ENCODE measurements at places on chromosomes 2 and 18.

DNA sequence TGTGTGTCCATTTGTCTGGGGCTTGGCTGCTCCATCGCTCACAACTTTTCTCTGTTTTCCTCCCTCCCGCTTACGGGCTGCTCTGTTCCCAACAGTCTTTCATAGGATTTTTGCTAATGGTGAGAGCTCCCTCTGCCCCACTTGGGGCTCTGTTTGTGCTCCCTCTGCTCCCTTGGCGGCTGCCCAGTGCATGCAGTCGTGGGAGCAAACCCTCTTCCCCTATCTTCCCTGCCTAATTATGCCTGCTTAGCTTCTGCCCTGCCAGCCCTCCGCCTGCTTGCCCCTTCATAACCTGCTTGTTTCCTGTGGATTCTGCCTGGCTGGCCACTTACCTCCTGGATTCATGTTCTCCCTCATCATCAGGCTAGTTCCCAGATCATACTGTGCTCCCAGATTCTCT is 6.6 kb upstream of the KRTCAP3 start:
- no peak for DNase-seq

DNA sequence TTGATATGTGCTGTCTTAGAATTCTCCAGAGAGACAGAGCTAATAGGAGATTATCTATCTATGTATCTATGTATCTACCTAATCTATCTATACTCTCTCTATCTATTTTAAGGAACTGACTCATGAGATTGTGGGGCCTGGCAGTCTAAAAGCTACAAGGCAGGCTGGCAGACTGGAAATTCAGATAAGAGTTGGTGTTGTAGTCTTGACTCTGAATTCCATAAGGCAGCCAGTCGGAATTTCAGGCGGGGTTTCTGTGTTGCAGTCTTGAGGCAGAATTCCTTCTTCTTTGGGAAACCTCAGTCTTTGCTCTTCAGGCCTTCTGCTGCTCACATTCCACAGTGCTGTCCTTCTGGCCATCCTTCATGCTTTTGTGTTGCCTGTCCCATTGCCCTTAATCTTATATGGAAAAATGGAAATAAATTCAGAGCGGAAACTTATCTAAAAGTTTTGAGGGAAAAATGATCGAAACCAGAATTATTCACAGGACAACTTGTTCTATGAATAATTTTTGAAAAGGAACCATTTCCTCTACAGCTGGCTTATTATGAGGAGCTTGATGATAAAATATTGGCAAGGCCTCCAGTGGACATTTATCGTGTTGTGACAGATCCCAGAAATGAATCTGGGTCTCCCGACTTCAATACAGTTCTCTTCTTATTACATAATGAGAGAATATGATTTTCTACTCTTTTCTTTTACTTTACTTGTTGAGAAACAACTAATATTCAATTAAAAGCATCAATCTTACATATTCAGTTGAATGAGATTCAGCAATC is 10.8 kb downstream of the IL1RL1 start:
- DNase-seq: no peak

DNA sequence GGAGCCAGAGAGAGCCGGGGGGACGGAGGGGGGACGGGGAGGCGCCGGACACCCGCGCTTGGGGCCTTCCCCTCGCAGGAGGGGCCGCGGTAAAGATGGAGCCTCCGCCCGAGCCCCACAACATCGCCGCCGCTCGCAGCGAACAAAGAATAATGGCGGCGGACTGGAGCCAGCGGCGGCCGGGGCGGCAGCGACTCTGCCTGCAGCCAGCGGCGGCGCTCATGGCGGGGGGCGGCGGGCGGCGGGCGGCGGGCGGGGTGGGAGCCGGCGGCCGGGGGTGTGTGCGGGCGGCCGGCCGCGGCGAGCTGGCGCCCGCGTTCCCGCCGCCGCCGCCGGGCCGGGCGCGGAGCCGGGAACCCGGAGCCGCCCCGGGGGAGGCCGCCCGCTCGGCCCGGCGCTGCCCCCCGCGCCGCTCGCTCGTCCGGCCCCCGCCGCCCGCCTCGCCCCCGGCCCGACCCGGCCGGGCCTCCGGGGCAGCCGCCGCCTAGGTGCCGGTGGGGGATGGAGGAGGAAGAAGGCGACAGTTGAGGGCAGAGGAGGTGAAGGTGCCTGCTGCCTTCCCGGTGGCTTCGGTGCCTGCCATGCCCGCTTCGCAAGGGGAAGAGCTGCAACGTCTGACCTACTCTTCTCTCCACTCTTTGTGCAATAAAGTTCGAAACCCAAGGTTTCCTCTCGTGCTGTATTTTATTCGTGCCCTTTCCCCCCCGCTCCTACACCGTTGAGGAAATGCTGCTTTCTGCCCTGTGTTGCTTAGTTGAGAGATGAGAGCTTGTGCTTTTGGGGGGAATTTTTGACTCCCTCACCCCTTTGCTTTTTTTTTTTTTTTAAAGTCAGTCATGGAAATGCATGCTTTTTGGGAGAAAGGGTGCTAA is 634 bp downstream of the CREB1 start:
- no peak for DNase-seq

GRCh38 chr2:31426096-31426495 is 11.6 kb upstream of the XDH start:
- no peak for DNase-seq

DNA sequence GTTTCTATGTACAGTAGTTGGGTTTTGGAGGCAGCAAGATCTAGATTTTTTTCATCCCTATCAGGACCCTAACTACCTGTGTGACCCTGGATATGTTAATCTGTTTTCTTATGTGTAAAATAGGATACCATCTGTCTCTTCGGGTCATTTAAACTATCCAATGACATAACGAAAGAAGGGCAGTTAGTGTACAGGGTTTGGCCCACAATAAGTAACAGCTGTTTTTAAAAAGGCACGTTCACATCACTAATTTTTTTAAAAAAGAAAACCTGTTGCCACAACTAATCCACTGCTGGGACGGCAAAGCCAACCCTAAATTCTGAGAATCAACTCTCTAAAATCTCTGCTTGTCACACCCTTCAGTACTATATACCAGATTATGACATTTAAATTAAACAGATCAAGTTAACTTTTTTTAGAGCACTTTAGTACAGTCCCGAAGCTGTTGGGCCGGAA is 869 bp downstream of the USP40 start:
- DNase-seq: no peak

DNA sequence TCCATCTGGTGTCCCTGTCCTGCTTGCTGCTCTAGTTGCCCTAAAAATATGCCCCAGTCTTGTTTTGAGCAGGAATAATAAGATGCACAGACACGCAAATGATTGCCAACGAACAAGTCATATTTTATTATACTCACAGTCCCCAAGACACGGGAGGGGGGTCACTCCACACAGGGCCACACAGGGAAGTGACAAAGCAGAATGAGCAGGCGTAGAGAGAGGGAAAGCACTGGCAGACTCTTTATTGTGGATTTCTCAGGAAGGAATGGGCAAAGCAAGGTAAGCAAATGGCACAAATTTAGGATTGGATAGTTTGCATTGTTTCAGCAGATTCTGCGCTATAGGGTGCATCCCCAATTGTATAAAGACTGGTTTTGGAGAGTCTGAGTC is 20.7 kb upstream of the ZDBF2 start:
- no peak for DNase-seq

GRCh38 chr2:239309398-239310245 is 91.2 kb downstream of the HDAC4 start:
- no peak for DNase-seq

DNA sequence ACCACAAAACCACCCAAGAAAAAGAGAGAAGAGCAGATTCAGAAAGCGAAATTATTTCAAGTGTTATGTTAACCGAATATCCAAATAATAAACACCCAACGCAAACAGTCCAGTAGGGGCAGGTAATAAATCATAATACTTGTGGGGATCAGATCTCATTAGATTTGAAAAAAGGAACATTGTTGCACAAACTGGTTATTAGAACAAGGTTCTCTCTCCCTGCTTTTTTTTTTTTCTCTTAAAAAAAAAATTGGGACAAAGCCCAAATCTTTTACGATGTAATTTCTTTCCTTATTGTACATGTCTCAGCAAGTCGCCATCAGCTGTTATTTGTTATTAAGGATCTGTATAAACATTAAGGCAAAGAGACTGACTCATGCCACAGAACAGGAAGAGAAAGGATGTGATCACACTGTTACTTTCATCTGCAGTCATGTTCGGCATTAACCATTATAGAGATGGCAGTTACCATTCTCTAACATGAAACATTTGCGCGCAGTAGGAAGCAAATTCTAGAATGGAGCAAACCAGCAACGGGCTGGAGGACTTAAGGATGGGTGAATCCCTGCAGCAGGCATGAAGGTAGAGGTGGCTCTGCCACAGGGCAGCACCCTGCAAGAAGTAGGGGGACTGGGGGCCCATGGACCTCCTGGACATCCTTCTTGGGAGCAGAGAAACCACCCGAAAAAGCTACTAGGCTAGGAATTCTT is 42.0 kb downstream of the EPHA4 start:
- DNase-seq: no peak

- no peak for DNase-seq
These were observed 55.1 kb upstream of the SIX3 start for GRCh38 chr2:44886414-44886813.

- no peak for DNase-seq
These were observed 249.0 kb downstream of the CDH20 start for GRCh38 chr18:61582202-61582710.

- no peak for DNase-seq
These were observed 60.1 kb upstream of the GLI2 start for GRCh38 chr2:120675460-120676130.

GRCh38 chr2:211347328-211347727 is 790.9 kb downstream of the CPS1 start:
- DNase-seq: no peak

DNA sequence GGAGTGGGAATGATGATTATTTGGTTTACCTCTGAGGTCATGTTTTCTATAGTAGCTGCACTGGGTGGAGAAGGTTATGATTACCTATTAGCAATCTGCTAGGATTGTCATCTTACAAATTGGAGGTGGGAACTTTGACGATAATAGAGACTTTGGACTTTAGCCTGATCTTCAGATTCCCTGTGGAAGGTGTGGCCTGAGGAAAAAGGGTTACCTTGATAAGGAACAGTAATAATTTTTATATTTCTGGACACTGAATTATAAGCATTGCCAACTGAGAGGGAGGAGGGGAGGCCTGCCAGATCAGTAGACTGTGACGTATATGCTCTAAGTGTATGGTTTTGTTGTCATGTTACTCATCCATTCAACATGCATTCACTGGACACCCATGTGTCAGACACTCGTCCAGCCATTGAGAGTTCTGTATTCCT is 183.4 kb upstream of the FOSL2 start:
- no peak for DNase-seq

DNA sequence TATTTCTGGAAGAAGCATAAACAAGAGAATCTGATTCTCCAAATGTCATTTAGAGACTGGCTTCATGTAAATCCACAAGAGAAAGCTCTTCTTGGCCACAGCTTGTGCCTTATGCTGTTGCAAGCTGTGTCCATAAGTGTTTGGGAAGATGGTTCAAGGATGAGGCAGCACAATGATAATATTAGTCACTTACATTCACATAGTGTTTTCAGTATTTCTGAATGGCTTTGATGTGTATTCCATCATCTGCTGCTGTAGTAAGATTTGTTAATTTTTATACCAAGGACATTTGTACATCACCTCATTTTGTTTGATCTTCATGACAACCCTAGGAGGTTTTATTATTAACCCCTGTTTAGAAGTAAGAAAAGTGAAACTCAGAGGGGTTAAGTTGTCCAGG is 29.9 kb downstream of the CREG2 start:
- no peak for DNase-seq

DNA sequence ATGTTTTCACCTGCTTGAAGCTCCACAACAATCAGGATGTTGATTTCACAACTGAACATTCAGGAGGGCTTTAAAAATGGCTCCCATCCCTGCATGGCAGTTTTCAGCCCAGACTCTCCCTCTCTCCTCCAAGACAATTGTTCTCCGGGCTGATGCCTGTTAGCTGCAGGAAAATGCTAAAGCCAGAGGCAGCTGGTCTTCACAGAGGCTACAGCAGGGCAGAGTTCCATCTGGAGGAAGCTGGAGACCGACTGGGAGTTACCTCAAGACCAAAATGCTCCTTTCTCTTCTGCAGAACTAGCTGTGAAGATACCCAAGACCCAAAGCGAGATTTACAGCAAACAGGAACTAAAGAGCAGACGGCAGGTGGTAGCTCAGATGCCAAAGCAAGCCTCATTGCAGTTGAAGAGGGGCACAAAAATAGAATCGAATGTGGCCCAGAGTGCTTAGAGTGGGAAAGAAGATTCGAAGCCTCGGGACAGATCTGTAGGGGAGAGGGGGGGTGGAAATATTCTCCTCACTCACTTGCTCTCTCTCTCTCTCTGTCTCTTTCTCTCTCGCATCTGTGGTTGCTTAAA is 423.6 kb downstream of the ZNF521 start:
- no peak for DNase-seq

DNA sequence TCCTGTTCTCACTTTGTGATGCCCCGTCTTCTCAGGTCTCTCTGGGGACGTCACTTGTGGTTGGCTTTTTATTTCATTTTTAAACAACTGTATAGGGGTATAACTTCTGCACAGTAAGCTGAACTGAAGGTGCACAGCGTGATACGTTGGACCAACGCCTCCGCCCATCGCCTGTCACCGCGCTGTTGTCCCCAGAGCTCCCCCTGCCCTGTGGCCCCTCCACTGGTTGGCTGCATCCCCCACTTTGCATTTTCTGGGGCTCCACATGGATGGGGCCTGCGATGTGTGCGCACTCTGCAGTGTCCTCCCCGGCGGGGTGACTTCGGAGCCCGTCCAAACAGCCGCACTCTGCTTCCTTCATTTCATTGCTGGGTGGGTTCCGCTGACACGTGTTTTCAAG is 14.3 kb downstream of the GPR35 start:
- no peak for DNase-seq

DNA sequence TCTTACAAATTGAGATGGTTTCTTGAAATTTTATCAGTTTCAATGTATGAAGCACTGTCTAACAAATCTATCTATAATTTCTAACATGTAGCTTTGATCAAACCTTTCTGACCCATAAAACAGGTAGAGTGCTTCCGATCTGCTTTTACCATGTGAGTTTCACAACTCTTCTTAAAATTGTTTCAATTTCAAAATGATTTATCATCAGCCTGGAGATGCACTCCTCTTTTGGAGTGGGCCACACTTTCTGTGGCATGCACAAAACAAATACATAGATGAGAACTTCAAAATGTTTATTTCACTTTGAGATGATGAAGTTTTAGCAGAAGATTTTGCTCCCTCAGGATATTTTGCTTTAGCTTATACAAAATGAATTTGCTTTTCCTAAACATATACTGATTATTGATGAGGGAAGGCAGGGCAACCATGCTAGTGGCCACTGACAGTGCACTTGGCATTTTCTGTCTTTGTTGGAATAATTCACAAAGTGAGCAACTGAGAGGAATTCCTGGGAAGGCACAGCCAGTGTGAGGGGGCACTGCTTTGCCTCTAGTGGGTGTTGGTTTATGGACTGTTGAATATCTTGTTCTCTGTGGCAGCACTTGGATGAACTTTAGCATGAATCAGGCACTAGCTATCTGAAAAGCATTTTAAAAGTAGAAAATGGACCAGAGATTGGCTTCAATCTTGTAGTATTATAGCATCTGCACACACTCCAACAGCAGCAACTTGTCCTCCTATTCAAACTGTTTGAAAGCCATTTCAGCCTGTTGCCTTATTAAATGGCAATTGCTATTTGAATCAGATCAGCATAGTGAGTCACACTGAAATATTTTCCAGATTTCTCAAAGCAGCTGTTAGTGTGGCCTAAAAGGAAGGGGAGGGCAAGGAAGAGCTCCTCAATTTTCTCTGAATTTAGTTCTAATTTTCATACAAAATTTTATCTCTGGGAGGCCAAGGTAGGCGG is 193.2 kb downstream of the CCDC85A start:
- DNase-seq: no peak
